ENCODE measurements at places on chromosomes 7 and 10.

DNA sequence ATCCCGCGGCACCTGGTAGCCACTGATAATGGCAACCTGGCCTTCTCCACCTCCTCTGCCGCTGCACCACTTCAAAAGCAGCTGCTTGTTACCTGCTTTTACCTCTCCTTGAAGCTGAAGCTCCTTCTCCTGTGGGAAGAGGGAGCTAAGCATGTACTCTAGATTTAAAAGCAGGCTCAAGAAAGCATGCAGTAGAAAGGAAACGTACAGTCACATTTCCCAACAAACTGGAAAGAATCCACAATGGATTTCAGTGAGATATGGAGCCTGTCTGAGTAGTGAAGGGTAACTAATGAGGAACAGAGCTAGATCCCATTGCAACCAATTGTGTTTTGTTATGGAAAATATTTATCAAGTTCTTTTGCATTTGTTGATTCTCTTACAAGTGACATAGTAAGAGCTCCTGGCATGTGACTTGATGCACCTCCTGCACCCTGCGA lies 457.4 kb upstream of the GALNT17 start:
- DNase-seq: no peak

- no peak for DNase-seq
These were observed 223.7 kb upstream of the ZMIZ1 start for GRCh38 chr10:78844960-78845607.

DNA sequence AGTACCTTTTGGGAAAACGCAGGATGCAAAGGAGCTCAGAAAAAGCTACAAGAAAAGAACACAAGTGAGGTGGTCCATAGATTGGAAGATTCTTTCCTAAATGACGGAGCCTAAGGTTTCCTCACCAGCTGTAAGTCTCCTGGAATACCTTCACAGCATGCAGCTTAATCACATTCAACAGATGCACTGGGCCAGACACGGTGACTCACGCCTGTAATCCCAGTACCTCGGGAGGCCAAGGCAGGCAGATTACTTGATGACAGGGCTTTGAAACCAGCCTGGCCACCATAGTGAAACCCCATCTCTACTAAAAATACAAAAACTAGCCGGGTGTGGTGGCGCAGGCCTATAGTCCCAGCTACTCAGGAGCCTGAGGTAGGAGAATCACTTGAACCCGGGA lies 228.7 kb downstream of the FRMD4A start:
- no peak for DNase-seq

GRCh38 chr10:52099026-52099600 lies 215.0 kb upstream of the DKK1 start:
- DNase-seq: no peak

- no peak for DNase-seq
These were observed 59.4 kb upstream of the ZNF438 start for GRCh38 chr10:31090894-31091607.

DNA sequence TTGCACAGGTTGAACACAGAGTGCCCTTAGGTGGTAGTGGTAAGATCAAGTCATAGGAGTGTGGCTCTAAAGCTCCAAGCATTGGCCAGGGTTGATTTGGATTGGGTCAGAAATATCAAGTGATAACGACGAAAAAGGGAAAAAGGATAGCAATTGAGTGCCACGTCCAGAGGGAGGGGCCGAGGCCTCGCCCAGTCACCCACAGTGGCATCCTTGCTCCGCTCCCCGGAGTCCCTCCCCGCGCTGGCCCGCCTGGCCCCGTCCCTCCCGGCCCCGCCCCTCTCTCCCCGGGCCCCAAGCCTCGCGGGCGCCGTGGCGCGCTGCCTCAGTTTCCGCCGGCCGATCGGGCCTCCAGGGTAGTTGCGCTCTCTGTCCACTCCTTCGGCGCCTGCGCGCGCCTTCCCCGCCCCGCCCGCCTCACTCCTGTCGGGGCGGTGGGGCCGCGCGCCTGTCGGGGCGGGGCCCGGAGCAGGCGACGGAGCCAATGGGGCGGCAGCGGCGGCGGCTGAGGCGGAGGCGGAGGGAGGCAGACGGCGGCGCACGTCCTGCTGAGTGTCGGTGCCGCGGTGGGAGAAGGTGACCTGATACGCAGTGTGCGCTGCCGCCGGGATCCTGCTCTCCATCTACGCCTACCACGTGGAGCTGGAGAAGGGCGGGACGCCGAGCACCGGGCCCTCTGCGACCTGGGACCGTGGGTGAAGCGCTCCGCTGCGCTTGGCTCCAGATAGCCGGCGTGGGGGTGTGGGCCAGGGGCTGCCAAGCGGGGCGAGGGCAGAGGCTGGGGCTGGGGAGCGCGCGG lies 209.1 kb upstream of the ZNF722 start:
- DNase-seq: no peak

DNA sequence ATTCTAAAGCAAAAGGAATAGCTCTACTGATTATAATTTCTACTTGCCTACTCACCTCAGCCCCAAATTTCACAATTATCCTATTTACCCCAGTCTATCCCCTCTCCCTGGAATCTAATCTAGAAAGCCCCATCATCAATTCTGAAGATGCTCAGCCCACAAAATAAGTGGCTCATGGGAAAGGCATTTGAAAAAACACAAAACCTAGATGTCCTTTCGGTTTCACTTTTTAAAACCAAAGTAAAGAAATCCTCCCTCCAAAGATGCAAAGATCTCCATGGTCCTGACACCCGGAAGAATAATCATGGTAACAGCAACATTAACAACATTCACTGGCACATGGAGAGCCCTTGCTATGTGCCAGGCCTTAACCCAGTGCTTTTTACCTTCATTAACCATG lies 224.8 kb downstream of the FGFR2 start:
- no peak for DNase-seq

- DNase-seq: no peak
These were observed 57.7 kb upstream of the IGFBP3 start for GRCh38 chr7:45978731-45979211.

GRCh38 chr7:28297801-28298459 lies 114.4 kb upstream of the CREB5 start:
- DNase-seq: no peak

DNA sequence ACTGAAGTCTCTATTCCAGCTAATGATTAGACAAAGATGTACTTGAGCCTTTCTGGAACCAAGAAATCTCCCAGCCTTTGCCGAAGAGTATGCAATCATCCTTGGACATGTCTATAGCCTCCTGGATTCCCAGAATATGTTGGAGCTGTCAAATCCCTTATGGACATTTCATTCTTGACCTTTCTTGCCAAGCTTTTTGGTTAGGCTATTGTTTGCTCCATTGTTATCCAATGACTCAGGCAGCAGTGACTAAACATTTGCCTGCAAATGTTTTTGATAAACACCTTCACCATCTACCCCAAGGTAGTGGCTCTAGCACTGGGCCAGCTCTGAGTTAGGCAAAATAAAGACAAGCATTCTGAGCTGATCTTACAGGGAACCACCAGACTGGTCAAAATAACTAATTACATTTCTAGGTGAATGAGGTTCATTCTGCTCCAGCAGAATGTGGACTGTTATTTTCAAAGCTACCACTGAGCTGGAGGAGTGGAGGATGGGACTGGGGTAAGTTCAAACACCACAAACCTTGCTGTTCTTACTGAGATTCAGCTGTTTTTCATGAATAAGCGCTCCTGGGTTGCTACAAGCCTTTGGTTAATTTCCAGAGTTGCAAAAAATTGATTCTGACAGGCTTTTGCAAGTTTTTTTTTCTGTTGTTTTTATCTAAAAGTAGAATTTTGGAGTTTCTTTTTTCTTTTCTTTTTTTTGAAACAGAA lies 81.0 kb downstream of the TMEM270 start:
- no peak for DNase-seq

DNA sequence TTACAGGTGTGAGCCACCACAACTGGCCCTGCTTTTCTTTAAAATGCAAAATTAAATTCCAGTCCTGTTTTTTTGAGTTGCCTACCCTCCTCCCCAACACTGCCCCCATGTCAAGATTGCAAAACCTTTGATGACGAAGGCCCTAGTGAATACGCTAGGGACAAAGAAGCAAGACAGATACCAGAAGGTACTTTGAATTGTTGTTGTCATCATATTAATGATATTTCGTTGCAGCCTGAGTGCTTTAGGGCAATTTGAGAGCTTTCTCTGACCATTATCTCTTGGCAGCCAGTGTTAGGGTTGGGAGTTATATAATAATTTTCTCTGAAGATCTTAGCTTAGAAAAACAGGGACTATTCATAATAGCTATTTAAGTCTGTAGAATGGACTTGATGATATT lies 7.1 kb downstream of the CCSER2 start:
- no peak for DNase-seq

- DNase-seq: peak; percentile 89
These were observed 44.6 kb upstream of the DLG5 start for GRCh38 chr10:77970869-77971803.

DNA sequence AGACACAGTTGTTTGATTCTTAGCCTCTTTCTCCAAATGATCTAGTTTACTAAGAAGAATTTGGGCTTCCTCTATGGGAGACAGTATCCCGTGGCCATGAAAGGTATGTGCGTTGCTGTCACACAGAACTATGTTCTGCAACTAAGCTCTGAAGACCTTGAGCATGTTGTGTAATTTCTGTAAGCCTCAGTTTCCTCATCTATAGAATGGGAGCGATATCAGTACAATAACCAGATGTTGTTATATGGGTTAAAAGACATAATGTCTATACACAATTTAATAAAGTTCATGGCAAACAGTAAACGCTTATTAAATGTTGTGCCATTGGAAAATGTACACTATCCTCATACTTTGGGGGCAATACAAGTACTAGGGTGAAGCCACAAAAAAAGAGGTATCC lies 185.5 kb upstream of the ASAH2 start:
- DNase-seq: no peak

GRCh38 chr7:132402751-132403245 lies 173.5 kb downstream of the PLXNA4 start:
- DNase-seq: no peak

DNA sequence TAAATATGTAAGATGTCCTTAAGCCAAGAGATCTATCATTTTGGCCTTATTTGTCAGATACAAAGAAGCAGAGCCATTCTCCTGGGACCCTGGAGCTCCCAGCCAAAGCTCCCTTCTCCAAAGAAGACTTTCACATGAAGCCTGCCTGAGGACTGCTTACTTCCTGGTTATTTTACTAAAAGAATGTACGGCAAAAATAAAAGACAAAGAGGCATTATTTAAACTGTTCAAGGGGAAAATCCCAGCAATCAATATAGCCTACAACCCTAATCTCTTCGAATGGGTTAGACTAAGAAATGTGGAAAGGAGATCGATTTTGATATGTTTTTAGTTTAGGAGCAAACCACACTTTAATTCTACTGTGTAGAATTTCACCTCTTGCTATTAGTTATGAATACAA lies 237.9 kb upstream of the CTBP2 start:
- DNase-seq: no peak

- no peak for DNase-seq
These were observed 49.8 kb downstream of the PRKCQ start for GRCh38 chr10:6530211-6530840.

GRCh38 chr10:14560274-14560673 lies 214.4 kb downstream of the FAM107B start:
- no peak for DNase-seq

DNA sequence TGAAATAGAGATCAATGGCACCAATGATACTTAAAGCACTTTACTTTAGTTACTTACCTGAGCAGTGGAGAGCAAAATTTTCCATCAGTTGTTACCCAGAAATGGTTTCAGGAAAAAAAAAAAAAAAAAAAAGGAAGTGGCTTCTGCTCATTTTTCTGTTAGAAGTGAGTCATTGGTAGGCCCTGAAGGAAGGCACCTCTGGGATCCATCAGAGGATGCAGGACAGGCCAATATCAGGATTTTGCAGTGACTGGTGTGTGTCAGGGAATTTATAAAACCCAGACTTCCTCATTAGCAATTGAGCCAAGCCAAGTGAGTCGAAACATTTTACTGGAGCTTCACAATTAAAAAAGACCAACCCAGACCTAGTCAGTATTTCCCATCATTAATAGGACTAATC lies 2.3 kb upstream of the SMIM30 start:
- no peak for DNase-seq

GRCh38 chr10:76436981-76437380 lies 1005.6 kb downstream of the LRMDA start:
- no peak for DNase-seq

- DNase-seq: no peak
These were observed 51.1 kb downstream of the CAMK1D start for GRCh38 chr10:12400266-12400931.

DNA sequence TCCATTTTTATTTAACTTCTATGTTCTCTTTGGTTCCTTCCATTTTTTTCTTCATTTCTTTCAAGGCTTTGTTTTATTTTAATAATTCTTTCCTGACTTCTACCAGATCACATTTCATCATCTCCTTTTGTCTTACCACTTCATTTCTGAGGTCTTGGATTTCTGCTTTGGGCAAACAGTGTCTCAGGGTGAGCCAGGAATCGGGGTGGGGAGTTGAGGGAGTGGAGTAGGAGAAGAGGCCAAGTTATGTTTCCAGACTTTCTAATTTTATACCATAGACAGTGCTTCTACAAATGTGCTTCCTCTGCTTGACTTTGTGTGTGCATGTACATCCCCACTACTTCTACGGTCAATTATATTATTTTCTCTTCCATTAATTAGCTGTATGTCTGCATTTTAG lies 112.1 kb downstream of the PRKG1 start:
- no peak for DNase-seq

- DNase-seq: no peak
These were observed 31.8 kb upstream of the UTF1 start for GRCh38 chr10:133198206-133198605.

GRCh38 chr7:39086638-39087360 lies 109.1 kb downstream of the POU6F2 start:
- no peak for DNase-seq

GRCh38 chr7:81114633-81115032 lies 195.8 kb upstream of the SEMA3C start:
- DNase-seq: no peak

GRCh38 chr7:48285373-48285772 lies 114.1 kb downstream of the ABCA13 start:
- DNase-seq: no peak

DNA sequence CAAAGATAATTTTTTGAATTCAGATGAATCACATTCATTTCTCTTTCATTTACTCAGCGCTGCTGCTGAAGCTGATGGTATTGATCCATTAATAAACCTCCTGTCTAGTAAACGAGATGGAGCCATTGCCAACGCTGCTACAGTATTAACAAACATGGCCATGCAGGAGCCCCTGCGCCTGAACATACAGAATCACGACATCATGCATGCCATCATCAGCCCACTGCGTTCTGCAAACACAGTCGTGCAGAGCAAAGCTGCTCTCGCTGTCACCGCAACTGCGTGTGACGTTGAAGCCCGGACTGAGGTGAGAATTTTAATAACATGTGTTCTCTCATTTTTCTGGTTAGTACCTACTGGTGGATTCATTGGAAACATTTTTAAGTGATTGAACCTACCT lies 70.2 kb downstream of the ARMC3 start:
- no peak for DNase-seq

GRCh38 chr7:138008588-138009349 lies 6.9 kb upstream of the CREB3L2 start:
- DNase-seq: peak; percentile 69
